NCI-H2107 (cell line): ENCODE measurements at places on chromosomes 4 and X.

GRCh38 chr4:184416913-184417734 lies 57.2 kb downstream of the IRF2 start:
- no peak for DNase-seq

- DNase-seq: no peak
Observed at GRCh38 chr4:963276-964225, 9.8 kb downstream of the DGKQ start.

DNA sequence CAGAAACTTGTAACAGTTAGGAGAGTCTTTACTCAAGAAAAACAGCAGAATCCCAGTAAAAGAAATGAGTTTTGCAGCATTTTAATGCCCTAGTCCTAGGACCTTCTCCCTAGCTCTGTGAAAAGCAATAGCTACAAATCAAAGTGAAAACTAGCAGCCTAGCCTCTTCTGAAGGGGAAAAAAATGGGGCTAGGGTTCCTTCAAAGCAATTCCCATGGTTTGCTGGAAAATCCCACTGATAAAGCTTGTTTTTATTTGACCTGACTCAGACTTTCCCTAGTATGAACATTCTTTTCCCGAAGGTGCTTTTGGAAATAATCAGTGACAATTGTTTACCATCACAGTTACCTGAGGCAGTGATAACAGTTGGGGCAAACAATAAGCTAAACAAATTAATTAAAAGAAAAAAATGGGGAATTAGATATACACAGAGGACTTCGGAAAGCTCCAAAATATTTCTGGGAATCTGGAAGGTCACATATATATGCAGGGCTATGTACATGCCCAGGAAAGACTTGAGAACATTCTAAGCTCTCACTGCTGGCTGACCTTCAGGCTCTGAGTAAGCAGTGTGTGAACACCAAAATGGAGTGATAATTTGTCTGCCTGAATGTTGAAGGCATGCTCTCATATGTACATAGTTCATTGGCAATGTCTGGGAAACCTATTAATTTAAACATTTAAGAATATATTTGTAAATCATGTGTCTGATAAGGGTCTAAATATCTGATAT lies 285.9 kb downstream of the KCTD8 start:
- no peak for DNase-seq

- DNase-seq: no peak
Observed at GRCh38 chrX:134000260-134001245, 15.2 kb upstream of the GPC3 start.

- DNase-seq: no peak
Observed at GRCh38 chrX:118530219-118530911, 34.8 kb downstream of the DOCK11 start.

- DNase-seq: no peak
Observed at GRCh38 chr4:154310578-154310977, 181.0 kb downstream of the DCHS2 start.

DNA sequence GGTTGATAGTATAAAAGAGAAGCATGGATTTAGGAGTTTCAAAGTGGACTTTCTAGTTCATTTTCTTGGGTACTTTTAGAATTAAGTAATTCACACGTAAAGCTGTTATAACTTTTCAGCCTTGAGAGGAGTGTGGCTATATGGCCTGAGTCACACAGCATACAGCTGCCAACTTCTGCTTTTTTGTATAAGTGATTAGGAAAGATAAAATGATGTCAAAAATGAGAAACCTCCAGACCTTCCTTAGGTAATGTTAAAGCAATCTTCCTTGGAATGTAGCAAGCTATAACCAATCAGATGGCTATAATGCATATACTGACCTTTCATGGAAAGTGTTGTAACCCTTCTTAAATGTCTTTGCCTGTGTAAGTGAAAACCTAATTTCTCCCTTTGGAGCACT lies 39.2 kb downstream of the RAB40AL start:
- DNase-seq: no peak

- no peak for DNase-seq
Observed at GRCh38 chr4:168488869-168489274, 8.0 kb upstream of the PALLD start.

- no peak for DNase-seq
Observed at GRCh38 chr4:136742333-136742732, 790.0 kb downstream of the PCDH18 start.
